GM03348 (cell line): ENCODE measurements at places on chromosomes 2 and 18.
A peak's percentile ranks its signal among the peaks of the same experiment; 100 is the strongest.

GRCh38 chr2:83916559-83916958 lies 542.5 kb downstream of the SUCLG1 start:
- DNase-seq: no peak

GRCh38 chr18:76394780-76395476 lies 100.1 kb downstream of the ZNF516 start:
- peak; percentile 53 for DNase-seq

DNA sequence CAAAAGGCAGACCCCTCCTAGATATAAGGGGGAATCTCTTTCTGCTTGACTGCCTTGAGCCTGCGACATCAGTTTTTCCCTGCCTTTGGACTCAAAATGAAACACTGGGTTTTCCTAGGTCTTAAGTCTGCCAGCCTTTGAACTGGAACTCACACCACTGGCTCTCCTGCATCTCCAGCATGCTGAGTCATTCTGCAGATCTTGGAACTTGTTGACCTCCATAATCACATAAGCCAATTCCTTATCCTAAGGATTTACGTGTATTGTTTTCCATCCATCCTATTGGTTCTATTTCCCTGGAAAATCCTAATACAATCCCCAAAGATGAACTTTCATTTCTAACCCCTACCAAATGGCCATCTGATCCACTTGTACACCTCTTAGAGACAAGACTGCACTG lies 88.0 kb downstream of the AFF3 start:
- DNase-seq: no peak

- DNase-seq: peak; percentile 66
Measured at GRCh38 chr18:55096263-55096951, 137.1 kb upstream of the CCDC68 start.

DNA sequence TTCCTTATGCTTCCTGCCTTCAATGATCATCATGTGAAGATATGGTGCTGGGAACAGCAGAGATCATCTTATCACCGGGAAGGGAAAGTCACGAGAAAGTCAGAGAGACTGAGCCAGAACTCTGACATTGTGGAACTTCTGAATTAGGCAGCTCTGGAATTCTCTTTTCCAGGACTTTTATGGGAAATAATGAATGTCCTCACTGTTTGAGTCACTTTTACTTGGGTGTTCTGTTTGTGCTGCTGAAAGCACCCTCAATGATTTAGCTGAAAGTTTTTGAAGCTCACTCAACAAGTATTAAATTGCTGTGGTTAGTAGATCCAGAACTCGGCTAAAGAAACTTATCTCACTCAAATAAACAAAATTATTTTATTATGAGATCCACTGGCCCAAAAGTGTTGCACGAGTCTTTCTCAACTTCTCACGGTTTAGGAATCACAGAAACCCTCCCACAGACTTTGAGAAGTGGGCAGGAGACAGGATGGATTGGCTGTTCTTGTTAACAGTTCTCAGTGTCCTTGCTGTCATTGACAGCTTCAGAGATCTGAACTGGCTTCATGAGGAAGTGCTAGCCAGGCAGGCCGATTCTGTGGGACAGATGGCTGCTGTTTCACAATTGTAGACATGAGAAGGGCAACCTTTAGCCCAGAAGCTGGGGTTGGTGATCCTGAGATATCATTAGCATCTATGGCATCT lies 26.4 kb upstream of the ATRAID start:
- peak; percentile 63 for DNase-seq

- DNase-seq: no peak
Measured at GRCh38 chr2:232276733-232277313, 101.7 kb upstream of the ALPP start.

DNA sequence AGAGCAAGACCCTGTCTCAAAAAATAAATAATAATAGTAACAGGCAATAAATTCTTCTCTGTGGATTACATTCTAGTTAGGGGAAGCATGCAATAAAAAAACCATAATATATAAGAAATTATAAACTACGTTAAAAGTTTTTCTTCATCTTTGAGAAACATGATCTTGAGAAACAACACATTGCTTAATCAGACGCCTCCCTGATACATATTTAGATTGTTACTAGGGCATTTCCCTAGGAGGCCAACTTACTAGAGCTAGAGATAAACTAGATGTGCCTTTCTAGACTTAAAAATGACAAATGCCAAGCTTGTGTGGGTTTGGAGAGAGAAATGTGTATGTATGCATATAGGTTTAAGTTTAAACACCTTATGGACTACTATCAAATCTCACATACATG lies 76.3 kb upstream of the GALNT5 start:
- no peak for DNase-seq

- DNase-seq: peak; percentile 20
Measured at GRCh38 chr2:75310876-75311275, 111.6 kb upstream of the TACR1 start.

- no peak for DNase-seq
Measured at GRCh38 chr2:24621779-24622538, 130.9 kb downstream of the NCOA1 start.

GRCh38 chr2:67871686-67872412 lies 191.0 kb downstream of the C1D start:
- peak; percentile 76 for DNase-seq

DNA sequence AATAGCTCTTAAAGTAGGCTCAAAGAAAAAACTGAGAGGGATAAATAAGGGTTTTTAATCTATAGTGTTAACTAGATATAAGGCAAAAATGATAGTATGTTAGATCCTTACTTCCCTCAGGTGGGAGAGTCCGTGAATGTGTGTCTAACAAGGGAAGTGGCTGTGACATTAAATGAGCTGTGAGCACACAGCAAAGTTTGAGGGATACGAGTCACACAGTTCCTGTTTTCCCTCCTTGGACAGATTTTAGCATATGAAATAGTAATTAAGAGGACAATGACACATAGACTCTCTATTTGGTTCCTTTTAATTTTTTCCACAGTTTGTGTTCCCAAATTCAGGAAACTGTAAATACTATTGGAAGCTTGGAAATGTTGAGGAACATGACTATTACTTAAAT lies 148.4 kb upstream of the CAVIN2 start:
- DNase-seq: no peak

DNA sequence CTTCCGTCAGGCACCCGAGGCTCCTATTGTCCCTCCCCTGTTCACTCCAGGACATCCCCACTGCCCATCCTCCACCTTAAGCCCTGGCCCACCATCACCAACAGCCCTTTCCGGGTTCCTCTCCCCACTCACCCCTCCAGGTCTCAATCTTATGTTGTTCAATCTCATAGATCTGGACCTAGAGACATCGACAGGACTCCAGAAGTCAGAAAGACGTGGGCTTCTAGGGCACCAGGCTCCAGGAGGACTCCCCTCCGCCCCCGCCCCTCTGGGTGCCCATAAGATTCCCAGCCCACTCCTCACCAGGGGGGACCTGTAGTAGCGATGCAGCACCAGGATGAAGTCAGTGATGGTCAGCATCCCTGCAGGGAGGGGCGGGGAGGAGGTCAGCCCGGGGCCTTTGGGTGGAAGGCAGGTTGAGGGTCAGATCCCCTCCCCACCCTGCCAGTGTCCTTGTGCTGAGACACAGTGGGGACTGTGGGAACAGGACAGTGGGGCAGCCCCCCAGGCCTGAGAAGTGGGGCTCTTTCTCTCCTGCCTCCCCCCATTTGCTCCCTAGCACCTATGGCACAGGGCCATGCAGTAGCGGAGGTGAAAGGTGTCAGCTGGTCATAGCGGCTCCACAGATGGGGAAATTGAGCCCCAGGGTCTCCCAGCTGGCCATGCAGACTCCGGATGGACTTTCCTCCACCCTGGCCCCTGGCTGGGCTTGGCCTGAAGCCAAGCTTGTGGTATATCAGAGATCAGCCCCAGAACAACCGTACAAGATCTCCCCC lies 3.7 kb downstream of the PRKAG3 start:
- no peak for DNase-seq

DNA sequence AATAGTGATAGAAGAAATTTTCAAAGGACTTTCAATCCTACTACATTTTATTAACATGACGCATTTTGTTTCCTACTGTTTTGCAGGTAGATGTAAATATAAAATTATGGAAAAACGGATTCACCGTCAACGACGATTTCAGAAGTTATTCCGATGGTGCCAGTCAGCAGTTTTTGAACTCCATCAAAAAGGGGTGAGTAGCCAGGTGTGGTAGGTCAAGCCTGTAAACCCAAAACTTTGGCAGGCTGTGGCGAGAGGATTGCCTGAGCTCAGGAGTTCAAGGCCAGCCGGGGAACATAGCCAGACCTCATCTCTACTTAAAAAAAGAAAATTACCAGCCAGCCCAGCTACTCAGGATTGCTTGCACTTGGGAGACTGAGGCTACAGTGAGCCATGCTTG lies 33.0 kb upstream of the MFSD2B start:
- no peak for DNase-seq

- DNase-seq: no peak
Measured at GRCh38 chr2:12479065-12479601, 237.6 kb upstream of the TRIB2 start.

- no peak for DNase-seq
Measured at GRCh38 chr2:10504994-10505820, 57.1 kb upstream of the ODC1 start.

- no peak for DNase-seq
Measured at GRCh38 chr2:8088810-8089209, 593.0 kb upstream of the ID2 start.

DNA sequence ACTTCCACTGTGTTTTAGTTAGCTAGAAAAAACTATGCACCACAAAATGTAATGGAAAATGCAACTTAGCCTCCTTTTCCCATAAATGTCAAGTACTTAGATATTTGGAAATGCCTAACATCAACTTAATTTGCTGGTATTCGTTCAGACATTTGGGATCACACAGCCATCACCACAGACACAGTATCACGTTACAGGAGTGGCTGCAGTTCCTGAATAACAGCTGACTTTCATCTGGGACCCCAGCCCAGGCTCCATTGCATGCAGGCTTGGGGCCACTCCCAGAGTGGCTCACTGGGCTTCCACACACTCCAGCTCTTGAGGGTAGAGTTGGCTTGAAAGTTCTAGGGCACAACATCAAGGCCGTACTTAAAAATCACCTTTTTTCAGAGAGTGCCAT lies 9.3 kb downstream of the TMEM182 start:
- no peak for DNase-seq

DNA sequence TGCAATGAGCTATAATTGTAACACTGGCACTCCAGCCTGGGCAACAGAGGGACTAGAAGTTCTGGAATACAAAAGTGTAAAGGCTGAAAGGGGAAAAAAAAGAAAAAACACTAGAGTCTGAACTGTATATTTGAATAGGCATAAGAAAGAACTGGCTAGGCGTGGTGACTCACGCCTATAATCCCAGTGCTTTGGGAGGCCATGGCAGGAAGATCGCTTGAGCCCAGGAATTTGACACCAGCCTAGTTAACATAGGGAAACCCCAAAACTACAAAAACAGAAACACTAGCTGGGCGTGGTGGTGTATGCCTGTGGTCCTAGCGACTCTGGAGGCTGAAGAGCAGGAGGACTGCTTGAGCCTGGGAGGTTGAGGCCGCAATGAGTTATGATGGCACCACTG lies 70.6 kb downstream of the SAP130 start:
- DNase-seq: no peak

DNA sequence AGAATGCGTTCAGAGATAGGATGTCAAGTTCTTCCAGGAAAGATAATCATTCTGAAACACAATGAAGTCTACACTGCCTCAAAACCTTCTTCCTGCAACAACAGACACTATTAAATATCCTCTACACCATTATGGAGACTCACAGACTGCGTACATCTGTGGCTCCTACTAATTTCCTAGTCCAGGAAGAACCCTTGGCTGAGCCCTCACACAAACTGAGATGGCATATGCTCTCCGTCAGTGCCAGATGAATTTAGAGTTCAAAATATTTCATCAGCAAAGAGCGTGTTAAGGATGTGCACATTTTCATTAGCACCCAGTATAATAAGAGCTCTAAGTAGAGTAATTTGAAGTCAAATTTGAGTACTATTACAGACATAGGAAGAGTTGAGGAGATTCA lies 117.2 kb downstream of the TCF4 start:
- no peak for DNase-seq

GRCh38 chr2:82528288-82528687 lies 1930.8 kb downstream of the SUCLG1 start:
- no peak for DNase-seq

- DNase-seq: peak; percentile 35
Measured at GRCh38 chr2:178846458-178846802, 39.2 kb upstream of the TTN start.

DNA sequence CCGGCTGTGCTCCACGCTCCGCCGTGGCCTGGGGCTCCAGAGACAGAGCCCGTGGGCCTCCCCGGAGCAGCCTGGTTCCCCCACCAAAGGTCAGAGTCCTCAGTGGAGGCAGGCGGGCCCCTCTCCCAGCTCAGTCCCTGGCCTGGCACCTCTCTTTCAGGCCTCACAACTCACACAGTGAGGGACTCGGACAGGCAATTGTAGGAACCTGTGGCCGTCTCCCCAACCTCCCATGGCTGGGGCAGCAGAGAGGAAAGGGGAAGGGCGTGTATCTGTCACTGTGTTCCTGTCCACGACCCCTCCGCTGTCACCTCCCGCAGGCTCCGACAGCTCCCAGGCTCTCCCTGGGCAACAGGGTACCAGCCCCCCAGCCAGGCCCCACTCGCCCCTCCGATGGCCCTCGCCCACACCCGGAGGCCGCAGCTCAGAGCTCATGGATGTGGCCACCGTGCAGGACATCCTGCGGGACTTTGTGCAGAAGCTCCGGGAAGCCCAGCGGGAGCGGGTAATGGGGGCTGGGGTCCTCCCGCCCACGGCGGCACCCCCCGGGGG lies 32.4 kb upstream of the SNED1 start:
- no peak for DNase-seq

DNA sequence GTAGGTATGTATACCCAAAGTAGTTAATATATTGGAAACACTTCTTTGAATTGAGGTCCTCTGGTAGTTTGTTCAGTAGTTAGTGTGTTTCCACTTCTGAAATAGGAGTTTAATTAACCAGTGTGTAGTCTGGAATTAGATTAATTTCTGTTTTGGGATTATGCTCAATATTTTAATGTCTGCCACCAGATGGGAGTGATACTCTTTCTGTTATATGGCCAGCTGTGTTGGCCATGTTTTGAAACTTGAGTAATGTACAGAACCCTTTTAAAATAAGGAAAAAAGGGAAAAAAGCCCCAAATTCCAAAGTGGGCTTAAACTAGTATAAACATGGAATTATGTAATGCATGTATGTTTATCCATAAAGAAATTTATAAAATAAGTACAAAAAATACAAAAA lies 147.7 kb downstream of the CTNNA2 start:
- no peak for DNase-seq
